CMK (cell line): ENCODE measurements at places on chromosomes 12 and 14.

DNA sequence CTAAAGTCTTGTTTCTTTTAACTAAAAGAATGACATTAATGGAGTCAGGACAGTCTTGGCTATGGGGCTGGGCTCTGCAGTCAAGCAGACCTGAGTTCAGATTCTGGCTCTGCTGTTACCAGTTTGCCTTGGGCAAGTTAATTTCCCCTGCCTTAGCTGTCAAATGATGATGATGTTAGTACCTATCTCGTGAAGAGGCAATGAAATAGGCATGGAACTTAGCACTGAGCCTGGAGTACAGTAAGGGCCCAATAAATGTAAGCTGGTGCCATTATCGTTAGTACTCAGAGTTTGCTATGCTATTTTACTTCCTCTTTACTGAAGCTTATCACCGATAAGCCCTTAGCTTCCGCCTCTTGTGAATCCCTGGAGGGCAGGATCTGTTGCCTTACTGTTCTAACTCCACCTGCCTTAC lies 8.5 kb downstream of the FBXW8 start:
- peak; percentile 42 for DNase-seq

DNA sequence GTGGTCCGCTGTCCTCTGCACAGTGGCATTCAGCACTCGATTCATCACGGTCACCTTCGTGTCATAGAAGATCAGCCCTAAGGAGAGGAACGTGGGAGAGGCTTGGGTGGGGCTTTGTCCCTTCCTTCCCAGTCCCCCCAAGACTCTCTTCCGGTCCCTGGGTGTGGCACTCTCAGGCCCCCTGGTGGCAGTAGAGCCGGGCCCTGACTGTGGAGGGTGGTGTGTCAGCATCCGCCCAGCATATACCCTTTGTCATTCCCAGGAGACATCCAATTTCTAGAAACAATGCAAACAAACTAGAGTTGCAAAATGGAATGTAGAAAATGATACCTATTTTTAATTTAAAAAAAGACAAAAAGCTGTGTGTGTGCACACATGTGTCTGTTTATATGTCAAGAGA lies 45.0 kb downstream of the TRAFD1 start:
- DNase-seq = peak; percentile 43

DNA sequence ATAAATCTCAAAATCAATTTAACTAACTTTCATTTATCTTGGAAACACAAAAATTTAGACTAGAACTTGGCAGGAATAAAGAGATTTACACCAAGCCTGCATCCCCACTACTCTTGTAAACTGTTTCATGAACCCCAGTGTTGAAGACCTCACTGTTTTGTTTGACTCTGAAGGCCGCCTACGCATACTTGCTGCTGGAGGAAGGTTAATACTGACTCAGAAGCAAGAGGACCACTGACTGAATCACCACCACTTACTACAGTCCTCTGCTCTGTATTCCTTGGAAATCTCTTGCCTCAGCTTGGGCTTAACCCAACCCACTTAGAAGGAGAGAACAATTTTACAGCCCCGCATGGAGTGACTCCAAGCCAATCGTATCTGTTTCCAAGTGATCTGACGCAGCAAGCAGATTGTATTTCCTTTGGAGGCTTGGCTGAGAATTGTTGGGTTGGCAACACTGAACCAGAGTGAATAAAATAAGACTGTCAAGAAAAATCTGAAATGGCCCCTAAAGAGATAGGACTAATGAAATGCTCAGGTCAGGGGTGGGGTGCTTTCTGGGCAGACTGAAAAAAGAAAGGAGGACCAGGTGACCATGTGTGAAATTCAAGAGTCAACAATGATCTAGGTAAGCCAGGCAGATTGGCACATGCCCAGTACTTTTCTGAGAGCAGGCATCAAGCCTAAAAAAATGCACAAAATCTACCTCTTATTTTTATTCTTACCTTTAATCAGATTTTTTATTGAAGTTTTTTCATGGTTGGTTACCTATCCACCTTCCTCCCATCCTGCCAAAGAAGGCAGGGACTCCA lies 248.6 kb downstream of the ZFP36L1 start:
- DNase-seq = no peak

DNA sequence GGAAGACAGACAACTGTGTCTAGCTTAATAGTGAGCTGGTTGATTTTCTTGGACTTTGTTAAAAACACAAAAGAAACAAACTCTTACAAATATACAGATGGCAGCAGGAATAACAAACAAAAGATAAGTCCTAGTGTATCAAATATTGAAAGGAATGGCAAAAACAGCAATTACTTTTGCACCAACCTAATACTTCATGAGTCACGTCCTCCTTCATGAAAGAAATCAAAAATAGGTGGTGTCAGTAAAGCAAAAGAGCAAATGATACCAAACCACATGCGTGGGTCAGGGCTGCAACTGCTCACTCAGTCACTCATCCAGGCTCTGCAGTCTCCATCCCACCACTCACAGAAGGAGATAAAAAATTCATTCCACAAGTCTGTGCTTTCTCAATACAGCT lies 11.8 kb downstream of the ATG14 start:
- DNase-seq = no peak

DNA sequence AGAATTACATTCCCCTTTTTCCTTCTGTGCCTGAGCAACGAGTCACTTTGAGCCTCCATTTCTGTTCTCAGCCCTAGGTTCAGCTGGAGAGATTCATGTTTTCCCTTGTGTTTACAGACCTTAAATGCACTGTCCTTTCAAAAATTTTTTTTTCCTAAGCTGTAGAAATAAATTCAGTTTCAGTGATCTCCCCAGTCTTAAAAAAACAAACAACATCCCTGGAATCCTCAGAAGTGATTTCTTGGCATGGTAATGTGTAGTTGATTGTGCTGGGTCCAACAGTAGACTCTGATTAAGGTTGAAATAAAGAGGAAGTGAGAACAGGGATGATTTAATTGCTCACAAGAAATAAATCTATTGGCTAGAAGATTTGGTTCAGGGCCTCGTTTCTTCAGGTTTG lies 89.3 kb downstream of the NTN4 start:
- DNase-seq = no peak

DNA sequence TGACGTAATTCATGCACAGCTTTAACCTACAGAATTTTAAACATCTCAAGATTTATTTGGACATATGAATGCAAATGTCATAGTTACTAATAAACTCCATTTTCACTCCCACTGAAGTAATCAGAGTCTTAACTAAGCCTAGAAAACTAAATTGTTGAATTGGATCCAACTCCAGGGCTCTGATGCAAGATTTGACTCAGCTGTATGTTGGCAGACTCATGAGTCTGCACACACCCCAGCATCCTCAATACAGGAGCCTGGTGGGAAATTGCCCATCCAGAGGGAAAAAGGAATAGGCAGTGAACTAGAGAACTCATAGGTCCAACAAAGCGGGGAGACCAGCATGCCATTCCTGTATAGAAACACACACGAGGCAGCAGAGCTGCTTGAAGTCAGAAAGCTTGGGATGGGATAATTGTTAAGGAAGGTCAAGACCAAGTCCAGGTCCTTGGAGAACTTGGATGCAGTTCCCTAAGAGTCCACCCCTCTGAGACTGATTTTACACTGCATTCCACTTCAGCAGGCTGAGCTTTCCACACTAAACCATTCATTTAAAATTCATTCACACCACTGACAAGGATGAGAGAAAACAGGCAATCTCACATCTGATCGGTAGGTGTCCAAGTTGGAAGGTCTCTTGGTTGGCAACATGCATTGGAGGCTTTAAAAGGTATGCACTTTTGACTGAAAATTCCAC lies 14.4 kb downstream of the TMTC1 start:
- DNase-seq = no peak

GRCh38 chr12:2963154-2963759 lies 4.1 kb downstream of the TEAD4 start:
- DNase-seq = no peak

DNA sequence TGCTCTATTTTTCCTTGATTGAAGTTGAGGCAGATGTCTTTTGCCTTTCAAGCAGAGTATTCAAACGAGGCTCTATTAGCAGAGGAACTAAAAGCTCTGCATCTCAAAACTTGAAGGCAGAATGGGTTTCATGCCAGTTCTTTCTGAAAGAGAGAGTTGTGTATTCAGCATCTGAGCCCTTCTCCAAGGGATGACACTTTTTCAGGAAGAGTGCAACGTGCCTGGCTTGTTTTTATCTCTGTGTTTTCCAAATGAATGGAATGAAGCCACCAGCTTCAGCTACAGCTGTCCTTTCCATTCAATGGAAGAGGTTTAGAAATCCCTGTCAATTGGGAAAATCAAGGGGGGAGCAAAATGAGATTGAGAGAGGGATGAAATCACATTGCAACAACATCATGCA lies 14.6 kb downstream of the BEST3 start:
- DNase-seq = no peak

- peak; percentile 40 for DNase-seq
Observed at GRCh38 chr14:68824517-68825347, 31.9 kb upstream of the ZFP36L1 start.

- no peak for DNase-seq
Observed at GRCh38 chr12:96014943-96015599, 18.9 kb upstream of the HAL start.

- DNase-seq = no peak
Observed at GRCh38 chr12:22677781-22678574, 53.0 kb downstream of the ETNK1 start.

- DNase-seq = no peak
Observed at GRCh38 chr12:522692-523378, 63.1 kb downstream of the B4GALNT3 start.

DNA sequence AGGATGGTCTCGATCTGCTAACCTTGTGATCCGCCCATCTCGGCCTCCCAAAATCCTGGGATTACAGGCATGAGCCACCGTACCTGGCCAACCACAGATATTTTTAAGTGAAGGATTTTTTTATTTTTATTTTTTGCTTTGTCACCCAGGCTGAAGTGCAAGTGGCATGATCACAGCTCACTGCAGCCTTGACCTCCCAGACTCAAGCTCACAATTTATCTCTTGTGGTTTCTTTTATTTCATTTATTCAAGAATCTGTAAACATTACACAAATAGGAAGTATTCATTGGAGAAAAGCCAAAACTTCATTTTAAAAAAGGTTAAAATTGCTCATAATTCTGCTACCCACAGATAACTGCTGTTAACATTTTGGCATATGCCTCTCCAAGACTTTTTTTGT lies 13.3 kb downstream of the MOAP1 start:
- DNase-seq = no peak

DNA sequence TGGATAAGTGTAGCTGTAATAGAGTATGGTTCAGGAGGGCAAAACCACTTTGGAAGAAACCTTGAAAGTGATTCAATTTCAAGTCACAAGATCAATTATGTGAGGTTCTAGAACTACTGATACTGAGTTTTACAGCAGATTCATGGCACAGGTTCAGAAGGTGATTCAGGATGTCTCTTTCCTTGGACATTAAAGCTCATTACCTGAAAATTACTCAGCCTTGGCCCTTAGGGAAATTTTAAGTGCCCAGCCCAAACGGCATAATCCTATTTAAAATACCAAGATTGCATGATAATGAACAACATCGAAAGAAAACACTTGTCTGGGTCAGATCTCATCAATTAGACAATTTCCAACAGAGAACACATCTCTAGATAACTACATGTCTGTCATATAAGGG lies 70.2 kb upstream of the SLC38A2 start:
- DNase-seq = no peak

DNA sequence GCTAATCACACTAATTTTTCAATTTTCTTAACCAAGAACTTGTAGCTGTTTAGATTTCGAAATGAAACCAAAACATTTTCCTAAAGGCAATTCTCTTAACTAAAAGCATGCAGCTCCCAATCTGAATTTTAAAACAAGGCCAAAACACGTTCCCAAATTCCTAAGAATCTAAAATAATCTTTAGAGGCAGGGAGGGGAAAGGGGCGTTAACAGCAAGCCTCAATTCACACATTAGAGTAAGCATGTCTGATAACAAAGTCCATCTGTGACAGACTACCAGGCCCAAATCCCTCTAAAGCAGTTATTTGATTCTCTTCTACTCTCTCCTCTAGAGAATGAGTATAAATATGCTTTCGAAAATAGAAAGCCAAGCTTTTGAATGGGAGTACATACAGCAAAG lies 754 bp downstream of the ATG14 start:
- DNase-seq = no peak

DNA sequence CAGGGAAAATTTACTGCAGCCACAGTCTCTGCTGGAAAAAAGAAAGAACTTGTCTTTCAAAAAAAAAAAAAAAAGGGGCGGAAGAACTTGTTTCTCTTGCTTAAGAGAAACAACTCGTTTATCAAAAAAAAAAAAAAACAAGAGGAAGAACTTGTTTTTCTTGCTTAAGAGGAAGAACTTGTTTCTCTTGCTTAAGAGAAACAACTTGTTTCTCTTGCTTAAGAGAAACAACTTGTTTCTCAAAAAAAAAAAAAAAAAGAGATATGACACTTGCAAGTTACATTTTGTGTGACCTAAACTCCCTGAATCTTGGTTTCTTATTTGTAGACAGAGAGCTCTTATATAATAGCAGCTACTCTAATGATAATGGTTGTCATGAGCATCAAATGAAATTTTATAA lies 44.7 kb upstream of the USP15 start:
- no peak for DNase-seq

DNA sequence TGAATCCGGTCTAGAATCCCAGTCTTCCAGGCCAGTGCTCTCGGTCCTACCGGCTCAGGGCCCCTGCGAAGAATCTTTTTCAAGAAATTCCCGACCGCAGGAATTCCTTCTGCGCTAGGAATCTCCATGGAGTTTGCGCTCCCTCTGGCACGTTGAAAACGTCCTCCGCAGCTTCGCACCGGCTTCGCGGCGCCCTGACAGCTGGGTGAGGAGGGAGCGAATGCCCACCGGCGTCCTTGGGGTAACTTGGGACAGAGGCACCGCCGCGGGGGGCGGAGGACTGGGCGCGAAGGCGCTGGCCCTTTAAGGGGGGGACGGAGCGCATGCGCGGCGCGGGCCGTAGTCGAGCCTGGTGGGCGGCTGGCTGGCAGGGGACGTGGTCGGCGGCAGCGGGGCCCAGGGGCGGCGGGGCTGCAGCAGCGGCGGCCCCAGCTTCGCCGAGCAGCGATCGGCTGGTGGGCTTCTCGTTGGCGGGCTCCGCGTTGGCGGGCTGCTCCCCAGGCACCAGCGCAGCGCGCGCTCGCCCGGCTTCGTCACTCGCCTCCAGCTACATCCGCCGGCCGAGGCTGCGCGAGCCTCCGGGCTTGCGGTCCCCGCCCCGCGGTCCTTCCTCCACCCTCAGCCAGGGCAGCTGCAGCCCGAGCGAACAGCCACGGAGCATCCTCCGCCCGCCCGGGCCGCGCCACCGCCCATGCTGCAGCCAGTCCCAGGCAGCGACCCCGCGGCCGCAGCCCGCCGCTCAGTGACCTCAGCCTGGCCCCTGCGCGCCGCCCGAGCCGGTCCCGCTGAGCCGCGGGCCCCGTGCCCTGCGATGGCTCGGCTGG lies at the start of gene VASH1:
TSS of gene VASH1 (plus strand) at position 333 of the 824 bp plus-strand sequence. CDS start 1,354 bp downstream, outside the sequence.
- DNase-seq = no peak

- no peak for DNase-seq
Observed at GRCh38 chr14:26589925-26590324, 7.9 kb downstream of the NOVA1 start.

GRCh38 chr14:64508215-64508776 lies 3.7 kb downstream of the ZBTB1 start:
- no peak for DNase-seq
